Ovary (tissue), 10 donors: ENCODE measurements at places on chromosomes 4 and X. TPM values are rescaled to one million over a fixed set of nuclear protein-coding genes. Genes with fewer than 3 reads are reported as not detected.

The SLC9A7 gene
- total RNA-seq: 8.9 TPM

The UNC5C gene
- 5.3 TPM for total RNA-seq

The PRR32 gene
- not detected for total RNA-seq

GRCh38 chr4:80263541-80264351 is 2.7 kb upstream of the FGF5 start:
- no peak for DNase-seq

DNA sequence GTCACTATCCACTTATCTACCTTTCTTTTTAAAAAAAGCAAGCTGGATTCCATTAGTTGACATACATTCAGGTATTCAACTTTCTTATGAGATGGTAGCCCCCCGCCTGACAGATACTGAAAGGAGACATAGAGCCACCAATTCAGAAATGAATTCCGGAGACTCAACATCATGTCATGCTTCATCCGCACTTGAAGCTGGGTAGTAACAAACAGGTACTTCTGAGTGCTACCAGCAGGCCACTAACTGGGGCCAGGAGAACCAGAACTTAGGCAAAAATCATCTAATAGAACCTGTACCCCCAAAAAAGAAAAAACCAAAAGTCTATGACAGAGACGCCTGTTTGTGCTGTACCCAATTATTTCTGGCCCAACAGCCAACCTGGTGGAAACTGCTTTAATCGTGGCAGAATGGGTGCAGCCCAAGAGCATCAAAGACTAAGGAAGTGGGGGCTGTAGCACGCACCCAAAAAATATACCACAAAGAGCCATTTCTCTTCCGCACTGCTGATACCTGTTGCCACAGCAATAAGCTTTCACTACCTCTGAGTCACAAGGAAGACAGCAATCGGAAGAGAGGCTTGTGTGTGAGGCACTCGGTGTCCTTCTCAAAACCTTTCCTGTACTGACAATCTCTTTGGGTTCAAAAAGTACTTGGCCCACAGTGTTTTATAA is 84.8 kb downstream of the AFAP1 start:
- DNase-seq: no peak
